ENCODE measurements at places on chromosomes 7 and 10.

GRCh38 chr10:55641601-55642000, 719.5 kb downstream of the ZWINT start:
- no peak for DNase-seq

DNA sequence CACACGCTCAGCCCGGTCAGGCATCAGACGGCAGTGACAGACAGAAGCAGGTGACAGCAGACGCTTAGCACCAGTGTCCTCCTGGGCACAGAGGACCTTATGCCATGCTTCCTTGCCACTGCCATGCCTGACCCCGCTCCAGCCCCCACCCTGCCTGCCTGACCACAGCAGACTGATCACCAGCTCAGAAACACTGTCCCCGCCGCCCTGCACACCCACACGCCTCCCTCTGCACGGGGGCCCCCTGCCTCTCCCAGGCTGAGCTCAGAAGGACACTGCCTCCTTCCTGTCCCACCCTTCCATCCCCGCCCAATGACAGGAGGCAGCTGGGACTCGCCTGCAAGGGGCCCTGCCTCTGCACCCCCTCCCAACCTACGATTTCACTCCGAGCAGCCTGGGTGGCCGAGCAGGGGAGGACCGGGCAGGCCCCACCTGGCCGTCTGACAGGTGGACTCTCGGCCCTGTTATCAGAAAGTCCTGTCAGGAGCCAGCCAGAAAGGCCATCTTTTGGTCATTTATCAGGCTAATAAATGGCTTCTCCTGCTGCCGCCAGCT, 183.4 kb downstream of the ELFN1 start:
- DNase-seq, result no peak

GRCh38 chr7:135390829-135391228, 119.1 kb downstream of the CNOT4 start:
- no peak for DNase-seq

GRCh38 chr10:73915206-73915851, 4.4 kb downstream of the PLAU start:
- DNase-seq, result no peak

DNA sequence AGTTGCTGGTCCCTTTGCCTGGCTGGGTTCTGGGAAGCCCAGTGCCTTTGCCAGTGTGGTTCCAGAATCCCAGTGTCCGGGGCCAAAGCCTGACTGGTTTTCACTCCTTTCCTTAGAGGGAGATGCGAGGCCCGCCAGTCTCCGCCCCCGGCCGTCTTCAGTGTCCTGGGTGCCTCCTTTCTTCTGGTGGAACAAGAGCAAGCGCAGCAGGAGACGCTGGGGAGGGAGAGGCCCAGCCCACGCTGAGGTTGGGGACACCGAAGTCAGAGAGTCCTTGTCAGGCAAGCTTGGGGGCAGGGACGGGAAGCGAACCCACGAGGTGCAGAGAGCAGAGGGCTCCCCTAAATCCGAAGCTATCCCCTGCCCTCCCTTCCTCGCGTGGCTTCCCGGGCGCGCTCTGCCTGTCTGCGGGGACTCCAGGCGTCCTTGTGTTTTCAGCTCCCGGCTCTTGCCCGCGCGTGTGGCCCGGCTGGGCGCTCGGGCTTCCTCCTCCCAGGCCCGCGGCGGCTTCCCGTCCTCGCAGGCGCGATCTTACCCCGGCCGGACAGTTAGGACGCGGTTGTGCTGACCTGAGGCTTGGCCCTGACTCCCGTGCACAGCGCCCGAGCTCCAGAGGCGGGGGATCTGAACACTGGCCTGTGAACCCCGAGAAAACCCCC, 60.6 kb upstream of the UBE3C start:
- no peak for DNase-seq

GRCh38 chr7:1290679-1291356, 58.1 kb downstream of the UNCX start:
- no peak for DNase-seq

DNA sequence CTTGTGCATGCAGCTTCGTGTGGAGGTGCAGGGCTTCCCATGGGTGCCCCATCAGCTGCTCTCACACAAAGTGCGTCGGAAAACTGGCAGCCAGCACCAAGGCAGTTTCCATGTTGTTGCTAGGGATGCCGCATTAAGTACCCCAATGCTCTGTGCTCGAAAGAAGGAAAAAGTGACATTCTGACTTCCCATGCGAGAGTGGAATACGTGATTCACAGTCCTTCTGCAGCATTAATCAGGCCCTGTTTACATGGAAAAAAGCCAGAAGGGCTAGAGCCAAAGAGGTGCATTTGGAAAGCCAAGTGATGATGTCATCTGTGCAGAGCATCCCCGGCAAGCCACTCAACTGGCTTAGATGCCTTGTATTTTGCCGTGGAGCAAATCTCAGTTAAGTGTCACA, 258.3 kb downstream of the GATA3 start:
- DNase-seq, result no peak

- no peak for DNase-seq
Observed at GRCh38 chr10:46031648-46032532, 1.5 kb upstream of the NCOA4 start.

DNA sequence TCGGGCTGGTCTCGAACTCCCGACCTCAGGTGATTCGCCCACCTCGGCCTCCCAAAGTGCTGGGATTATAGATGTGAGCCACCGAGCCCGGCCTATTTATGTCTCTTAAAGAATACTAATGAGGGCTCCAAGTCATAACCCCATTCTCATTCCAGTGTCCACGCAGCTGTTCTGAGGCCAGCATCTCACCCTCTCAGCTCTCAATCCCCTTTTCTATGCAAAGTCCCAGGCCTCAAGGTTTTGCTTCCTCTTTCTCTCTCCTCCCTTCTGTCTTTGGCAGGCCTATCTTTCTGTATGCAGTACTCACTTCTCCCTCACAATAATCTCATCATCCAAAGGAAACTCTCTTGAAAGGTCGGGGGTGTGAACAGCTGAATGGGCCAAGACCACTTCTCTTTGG, 28.0 kb upstream of the VSIR start:
- DNase-seq, result no peak

DNA sequence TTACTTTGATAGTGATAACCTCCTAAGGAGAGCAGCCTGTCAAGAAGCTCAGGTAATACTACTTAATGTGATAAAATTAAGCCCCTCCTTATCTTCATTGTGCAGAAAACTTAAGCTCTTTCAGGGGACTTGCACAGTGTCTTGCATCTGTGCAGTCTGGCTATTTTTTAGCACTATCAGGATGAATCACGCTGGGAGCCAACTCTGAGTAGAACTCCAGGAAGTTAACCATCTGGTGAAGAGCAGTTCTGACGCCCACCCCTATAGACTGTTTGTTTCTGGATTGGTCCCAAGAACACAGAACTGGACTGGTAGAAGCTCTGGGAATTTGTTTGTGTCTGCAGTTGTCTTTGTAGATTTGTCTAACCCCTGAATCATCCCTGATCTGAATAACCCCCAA, 41.9 kb downstream of the AGK start:
- no peak for DNase-seq

All from activated T-helper 1 cell treated with anti-CD3 and anti-CD28 coated beads, Interleukin-2, amount 50 U/mL, for 16 hours (primary cell).